Stimulated activated CD8-positive, alpha-beta memory T cell treated with anti-CD3 and anti-CD28 coated beads, Interleukin-4, amount 100 ng/mL, for 4 hours (primary cell): ENCODE measurements at places on chromosomes 5 and 9.

DNA sequence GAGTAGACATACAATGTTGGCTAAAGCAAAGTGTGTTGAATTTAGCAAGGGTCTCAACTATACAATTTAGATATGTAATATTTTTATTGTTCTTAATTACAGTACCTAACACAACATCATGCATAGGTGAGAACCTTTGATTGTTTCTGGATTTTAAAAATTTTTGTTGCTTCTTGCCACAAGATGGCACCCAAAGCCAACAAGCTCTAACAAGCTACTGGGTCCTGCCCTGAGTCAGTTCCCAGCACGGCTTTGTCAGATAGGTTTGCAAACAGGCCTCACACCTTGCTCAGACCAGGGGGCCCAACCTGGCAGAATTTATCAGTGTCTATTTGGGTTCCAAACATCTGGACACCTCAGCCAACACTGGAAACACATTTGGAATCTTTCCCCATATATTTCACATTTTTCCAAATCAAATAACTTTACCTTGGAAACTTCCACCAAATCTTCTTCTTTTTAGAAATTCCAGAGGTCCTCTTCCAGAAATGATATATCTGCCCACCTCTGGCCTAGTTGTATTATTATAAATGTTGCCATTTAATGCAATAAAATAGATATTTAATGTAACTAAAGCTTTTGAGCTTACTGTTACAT is 49.5 kb upstream of the EGFLAM start:
- DNase-seq, result no peak

GRCh38 chr5:134813407-134813806 is 32.4 kb upstream of the C5orf24 start:
- DNase-seq, result no peak

- DNase-seq, result no peak
Measured at GRCh38 chr5:72041654-72042053, 65.6 kb upstream of the MAP1B start.

DNA sequence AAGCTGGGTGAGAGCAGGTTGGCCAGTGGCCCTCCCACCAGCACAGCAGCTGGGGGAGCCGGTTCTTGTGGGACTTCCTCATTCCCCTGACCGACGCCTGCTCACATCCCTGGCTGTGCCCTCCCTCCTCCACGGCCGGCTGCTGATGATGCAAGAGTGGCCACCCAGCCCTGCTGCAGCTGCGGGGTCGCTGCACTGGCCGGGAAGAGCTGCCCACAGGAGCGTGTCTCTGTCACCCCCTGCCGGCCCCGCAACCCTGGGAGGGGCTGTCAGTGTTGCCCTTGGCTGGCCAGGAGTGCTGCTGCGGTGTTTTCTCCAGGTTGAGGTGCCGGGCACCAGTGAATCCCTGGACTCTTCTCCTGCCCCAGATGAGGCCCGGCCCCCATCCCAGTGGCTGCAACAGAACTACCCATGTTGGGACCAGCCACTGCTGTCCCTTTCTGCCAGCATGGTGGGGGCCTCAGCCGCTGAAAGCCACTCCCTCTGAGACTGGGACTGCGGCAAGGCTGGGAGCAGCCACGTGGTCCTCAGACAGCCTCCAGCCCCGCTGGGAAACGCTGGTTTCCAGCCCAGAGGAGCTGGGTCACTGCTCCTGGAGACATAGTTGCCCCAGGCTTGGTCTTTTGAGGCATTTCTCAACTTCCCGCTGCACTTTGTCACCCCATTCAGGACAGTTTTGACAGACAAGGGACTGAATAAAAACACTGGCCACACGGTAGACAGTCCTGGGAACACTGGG is 739 bp downstream of the CARD9 start:
- DNase-seq, result no peak

DNA sequence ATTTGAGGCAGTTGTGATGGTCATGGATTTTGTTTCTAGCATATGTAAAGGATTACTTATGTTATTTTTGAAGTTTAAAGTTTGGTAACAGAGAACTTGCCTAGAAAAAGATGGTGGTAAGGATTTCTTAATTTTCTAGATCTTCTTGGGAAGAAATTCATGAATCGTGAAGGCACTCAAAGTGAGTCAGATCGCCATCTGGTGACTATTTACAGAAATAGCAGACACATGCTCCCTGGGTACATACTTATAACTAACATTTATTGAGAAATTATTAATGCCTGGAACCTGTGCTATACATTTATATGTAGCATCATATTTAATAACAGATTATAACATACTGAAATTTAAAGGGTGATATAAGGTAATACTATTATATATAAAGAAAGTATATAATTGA is 299.7 kb downstream of the IZUMO3 start:
- DNase-seq, result no peak
